Stimulated activated CD4-positive, alpha-beta T cell treated with anti-CD3 and anti-CD28 coated beads, TNF-alpha, amount 100 ng/mL, for 48 hours (primary cell): ENCODE measurements at places on chromosomes 5 and 9.

DNA sequence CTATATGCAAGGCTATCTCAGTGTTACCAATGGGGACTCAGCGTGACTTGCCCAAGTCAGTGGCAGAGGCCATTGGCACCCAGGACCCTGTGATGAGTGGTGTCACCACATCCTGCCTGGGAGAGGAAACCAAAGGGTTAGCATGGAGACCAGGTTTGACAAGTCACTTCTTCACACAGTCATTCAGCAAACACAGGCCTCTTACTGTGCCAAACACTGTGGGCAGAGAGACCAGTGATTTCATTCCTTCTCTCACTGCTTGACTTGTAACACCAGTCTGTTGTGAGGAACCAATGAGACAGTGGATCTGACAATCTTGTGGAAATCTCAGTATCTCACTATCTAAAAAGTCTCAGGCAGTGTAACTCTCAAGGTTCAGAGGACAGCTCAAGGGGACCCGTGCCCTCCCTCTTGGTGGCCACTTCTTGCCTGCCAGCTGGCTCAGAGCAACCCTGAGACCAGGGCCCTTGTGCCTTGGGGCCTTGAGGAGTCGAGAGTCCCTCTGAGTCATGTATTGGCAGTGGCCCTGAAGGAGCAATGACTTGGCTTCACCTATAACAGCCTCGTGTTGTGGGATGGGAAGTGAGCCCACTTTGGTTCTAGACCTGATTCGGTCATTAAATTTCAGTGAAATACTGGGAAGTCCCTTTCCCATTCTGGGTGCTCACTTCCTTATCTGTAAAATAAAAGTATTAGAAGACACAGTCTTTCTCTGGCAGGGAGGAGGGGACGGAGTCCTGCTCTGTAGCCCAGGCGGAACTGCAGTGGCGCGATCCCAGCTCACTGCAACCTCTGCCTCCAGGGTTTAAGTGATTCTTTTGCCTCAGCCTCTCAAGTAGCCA is 1.6 kb downstream of the FABP6 start:
- no peak for DNase-seq

DNA sequence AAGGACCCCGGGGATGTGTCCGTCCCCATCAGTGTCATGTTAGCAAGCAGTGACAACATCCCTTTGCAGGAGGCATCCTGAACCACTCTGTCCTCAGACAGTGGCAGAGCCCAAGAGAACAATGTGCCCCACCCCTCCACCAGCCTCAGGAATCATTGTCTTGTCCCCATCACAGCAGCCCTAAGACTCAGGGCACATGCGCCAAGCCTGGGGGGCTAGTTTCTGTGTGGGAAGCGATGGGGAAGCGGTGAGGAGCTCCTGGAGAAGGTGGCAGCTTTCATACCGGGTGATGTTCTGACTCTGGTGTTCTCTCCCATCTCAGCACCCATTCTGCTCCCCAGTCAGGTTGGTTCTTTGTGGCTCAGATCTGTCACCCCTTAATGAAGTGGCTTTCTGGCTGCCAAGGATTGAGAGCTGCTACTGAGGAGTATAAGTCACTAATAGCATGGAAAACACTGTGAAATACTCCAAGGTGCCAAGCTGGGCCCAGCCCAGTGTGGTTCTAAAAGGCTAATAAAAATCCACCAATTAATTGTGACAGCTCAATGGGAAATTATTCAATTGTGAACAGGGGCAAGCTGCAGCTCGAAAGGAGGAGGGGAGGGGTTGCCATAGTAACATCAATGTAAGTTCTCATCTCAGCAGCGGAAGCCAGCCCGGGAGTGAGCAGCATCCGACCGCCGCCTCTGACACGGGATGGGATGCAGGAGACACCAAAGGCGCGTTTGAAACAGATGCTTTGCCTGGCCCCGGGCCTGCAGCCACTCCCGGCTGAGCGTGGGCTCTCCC is 4.7 kb downstream of the QRFP start:
- DNase-seq = no peak

DNA sequence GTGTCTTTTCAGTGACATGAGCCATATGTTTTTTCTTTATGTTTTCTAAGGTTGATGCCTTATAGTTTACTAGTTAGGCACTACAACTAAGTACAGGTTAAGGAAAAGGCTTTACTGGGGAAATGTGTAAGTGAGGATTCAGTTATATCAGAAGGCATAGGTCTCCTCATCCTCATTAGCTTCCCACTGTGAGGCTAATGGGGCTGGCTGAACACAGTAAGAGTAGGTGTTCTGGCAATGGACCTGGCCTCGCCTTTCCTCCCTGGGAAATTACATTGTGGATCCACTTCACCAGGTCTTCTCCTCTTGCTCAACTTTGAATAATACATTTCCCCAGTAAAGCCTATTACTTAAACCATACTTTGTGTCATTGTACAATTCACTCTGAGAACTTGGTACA is 225.5 kb downstream of the PTPRD start:
- DNase-seq = no peak

DNA sequence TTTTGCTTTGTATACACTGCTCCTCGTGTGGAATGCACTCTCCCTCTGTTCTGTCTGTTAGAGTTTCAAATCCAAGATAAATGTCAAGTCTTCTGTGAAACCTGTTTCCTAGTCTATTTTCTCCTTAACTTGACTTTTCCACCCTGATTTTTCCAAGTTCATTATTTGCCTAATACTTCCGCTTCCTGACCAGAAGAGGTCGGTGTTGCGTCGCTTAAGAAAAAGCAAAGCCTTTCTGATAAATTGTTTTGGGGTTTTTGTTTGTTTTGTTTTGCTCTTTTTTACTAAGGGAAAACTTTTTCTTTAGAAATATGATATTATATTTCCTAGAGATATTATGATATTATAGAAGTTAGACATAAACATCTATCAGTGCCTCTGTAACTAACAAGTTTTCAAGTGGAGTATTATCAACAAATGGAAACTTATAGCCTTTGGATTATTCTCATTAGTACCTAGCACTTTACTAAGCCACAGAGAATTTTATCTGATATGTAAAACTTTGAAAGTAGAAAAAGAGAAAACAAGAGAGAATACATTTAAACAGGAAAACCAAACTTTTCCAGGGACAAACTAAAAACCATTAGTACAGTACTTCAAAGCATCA is 55.8 kb downstream of the PHAX start:
- no peak for DNase-seq

DNA sequence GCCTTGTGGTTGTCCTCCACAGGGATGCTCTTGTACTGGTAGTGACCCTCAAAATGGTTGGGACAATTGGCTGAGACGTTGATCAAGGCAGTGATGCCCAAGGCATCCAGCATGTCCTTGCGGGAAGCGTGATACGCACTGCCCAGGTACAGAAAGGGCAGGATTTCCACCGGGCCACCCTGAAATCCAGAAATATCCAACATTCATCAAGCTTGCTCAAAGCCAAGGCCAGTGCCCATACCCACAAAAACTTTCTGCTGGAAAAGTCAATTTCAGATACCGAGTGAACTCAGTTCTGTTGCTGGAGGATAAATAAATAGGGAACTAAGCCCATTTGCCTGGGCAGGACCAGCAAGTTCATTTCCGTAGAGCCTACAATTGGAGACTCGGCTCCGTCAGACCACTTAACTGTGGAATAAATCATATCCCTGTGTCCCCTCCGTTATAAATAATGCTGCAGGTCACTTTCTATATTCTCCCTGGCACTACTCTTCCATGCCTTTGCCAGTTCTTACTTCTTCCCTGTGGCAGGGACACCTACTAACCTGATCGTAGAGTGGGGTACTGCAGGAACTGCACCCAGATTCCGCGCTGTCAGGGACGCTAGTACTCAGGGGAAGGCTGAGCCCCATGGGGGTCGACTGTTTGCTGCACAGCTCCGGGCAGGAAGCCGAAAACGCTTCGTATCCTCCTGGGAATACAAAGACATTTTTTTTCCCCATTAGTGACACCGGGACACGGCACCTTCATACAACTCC is 1.2 kb downstream of the DUSP1 start:
- DNase-seq = no peak

GRCh38 chr9:120377268-120378159 is 202.5 kb downstream of the CDK5RAP2 start:
- DNase-seq = no peak

DNA sequence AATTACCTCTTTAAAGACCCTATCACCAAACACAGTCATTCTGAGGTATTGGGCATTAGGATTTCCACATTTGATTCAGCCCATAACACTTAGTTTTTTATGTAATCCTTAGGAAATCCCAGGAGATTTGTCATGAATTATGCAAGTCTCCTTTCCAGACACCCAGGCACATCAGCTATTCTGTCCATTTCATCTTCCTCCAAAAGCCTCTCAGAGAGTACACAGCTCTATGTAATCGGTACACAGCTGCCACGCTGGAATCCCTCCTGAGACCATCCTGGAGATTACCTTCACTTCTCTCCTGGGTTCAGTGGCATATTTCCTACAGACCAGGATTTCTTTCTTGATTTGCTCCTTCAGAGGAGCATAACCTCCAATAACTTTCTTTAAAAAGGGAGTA is 2309.8 kb upstream of the WWC1 start:
- DNase-seq = no peak
